Glutamatergic neuron (in vitro differentiated cells): ENCODE measurements at places on chromosomes 16 and 17. TPM values are rescaled to one million over a fixed set of nuclear protein-coding genes. Genes with fewer than 3 reads are reported as not detected.

The MPP2 gene
- total RNA-seq = 51.6 TPM

The UBALD2 gene
- total RNA-seq = 58.7 TPM

The ARHGAP23 gene
- total RNA-seq = 23.6 TPM

GRCh38 chr17:61159221-61159814 lies 240.3 kb upstream of the TBX2 start:
- DNase-seq = no peak

DNA sequence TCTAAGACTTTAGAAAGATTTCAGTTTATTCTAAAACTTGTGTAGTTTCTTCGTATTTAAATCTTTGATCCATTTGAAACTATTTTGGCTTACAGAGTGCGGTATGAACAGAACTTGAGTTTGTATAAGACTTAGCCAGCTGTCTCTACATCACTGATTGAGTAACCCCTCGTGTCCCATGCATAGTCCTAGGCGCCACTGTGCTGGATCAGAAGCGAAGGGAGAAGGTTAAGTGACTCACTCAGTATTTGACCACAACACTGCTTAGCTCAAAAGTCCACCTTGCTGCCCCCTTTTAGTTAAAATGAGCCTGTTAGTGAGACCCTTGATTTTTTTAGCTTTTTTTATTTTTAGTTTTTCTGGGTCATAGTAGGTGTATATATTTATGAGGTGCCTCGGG lies 28.4 kb downstream of the CD300LB start:
- no peak for DNase-seq

DNA sequence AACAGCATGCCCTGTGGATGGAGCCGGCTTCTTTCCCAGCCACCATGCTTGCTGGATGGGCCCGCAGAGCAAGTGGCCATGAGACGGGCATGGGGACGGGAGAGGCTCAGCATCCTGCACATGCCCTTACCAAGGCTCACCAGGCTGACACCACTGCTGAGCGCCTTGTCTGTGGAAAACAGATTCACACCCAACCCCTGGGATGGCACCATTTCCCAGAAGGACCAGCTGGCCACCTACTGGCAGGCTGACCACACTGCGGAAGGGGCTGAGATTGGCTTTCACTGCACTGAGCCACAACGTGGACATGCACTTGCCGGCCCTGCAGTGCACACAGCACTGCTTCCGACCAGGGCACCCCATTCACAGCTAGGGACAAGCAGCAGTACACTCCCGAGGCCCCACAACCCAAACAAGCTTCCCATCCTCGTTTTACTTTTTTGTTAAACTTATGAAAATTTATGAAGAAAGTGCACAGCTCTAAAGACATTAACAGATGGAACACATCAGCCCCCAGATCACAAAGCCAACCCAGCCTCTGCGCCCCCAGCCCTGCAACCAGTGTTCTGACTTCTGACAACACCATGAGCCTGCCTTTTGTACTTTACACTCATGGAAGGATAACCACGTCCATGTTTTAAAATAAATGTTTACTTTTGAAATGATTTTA lies 13.9 kb upstream of the KRTAP17-1 start:
- DNase-seq = peak; percentile 79

DNA sequence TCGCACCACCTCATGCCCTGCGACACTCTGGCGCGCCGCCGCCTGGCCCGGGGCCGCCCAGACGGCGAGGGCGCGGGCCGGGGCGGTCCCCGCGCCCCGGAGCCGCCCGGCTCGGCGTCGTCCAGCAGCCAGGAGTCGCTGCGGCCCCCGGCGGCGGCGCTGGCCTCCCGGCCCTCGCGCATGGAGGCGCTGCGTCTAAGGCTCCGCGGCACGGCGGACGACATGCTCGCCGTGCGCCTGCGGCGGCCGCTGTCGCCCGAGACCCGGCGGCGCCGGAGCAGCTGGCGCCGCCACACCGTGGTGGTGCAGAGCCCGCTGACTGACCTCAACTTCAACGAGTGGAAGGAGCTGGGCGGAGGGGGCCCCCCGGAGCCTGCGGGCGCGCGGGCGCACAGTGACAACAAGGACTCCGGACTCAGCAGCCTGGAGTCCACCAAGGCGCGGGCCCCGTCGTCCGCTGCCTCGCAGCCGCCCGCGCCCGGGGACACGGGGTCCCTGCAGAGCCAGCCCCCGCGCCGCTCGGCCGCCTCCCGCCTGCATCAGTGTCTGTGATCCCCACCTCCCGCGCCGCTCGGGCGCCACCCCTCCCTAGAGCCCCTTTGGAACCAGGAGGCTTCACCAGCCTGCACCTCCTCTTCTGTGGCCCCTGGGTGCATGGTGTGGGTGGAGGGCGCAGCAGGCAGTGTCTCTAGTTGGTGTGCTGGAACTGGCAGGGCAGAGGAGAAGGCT lies 82.3 kb downstream of the ARHGAP23 start:
- peak; percentile 77 for DNase-seq

DNA sequence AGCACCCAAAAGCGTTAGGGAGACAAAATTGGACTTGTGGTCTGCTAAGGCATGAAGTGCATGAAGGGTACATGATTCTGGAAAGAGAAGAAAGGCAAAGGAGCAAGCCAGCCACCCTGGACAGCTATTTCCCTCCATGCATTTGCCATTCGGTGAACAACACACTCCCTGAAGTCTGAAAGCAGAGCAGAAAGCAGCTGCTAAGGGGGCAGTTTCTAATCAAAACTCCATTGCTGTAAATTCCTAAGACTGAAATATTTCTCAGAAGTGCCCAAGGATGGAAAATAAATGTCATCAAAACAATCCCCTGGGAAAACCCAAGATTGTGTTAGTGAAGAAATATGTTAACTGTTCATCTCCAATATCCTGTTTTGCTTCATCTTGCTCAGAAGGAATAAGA lies 44.3 kb downstream of the PMP22 start:
- no peak for DNase-seq

- no peak for DNase-seq
Measured at GRCh38 chr16:84829168-84829965, 9.6 kb downstream of the CRISPLD2 start.

GRCh38 chr16:85151603-85152413 lies 39.5 kb upstream of the CIBAR2 start:
- DNase-seq = peak; percentile 71
